ENCODE measurements at places on chromosomes 11 and 22. TPM values are rescaled to one million over a fixed set of nuclear protein-coding genes. Genes with fewer than 3 reads are reported as not detected.

The HBG1 gene
- not detected for total RNA-seq

The TEX54 gene
- total RNA-seq: not detected

The ZC3H12C gene
- 4.8 TPM for total RNA-seq

The LMF2 gene
- total RNA-seq: 35.6 TPM

DNA sequence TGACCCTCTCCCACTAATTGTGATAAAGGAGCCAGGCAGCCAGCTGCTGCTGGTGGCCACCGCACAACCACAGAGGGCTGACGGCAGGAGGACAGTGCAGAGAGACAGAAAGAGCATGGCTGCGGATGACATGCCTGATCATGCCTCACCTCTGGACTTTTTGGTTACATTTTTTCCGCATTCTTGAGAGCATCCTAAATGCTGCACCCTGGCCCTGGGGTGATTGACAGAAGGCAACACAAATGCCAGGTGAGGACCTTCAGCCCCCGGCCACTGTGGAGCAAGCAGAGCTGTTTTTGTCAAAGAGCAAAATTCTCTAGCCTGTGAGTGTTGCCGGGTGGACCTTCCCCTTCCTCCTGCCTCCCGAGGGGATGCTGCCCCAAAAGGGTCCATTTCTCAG lies 78.5 kb downstream of the RPS6KA4 start:
- DNase-seq: no peak

DNA sequence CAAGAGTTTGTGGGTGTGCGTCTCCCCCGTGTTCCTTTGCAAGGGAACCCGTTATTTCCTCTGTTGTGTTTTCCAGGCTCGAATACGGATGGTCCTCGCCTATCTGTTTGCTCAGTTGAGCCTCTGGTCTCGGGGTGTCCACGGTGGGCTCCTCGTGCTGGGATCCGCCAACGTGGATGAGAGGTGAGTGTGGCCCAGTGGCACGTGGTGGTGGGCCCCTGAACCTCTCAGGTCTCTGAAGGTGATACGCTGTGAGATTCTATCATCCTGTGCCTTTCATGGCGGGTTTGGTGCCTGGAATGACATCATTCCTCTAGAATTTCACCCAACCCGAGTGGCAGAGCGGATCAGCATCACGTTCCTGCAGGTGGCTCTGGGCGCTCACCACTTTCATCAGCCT lies 32.5 kb downstream of the NADSYN1 start:
- DNase-seq: no peak
